ENCODE measurements at places on chromosomes 3 and 15.

DNA sequence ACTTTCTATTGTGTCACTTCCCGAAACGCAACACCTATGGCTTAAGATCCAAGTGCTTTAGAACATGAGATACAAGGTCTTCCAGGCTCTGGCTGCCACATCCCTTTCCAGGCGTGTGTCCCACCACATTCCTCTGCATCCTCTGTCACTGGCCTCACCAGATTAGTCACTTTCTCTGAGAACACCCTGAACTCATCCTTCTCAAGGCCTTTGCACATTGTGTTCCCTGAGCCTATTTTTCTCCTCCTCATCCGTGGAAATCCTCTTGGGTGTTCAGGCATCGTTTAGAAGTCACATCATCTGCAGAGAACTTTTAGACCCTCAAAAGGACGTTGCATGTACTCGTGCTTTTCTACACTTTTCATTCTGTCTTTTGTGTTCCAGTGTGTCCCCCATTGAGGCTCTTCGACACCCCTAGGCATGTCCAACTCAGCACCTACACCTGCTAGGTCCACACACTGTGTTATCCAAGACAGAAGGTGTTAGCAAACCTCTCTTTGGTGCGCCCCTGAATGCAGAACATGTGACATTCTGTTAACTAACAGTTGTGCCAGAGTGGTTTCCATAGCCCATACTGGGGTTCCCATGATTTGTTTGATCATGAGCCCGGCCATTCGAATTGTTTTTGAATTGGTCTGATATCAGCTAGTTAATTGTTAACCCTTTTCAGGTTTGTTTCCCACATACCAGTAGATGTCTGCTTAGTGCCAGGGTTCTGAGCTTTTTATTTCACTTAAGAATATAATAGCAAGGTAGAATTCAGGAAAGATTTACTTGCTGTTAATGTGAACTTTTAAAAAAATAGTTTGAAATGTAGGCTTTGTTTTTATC, 67.2 kb downstream of the LPP start:
- no peak for DNase-seq

DNA sequence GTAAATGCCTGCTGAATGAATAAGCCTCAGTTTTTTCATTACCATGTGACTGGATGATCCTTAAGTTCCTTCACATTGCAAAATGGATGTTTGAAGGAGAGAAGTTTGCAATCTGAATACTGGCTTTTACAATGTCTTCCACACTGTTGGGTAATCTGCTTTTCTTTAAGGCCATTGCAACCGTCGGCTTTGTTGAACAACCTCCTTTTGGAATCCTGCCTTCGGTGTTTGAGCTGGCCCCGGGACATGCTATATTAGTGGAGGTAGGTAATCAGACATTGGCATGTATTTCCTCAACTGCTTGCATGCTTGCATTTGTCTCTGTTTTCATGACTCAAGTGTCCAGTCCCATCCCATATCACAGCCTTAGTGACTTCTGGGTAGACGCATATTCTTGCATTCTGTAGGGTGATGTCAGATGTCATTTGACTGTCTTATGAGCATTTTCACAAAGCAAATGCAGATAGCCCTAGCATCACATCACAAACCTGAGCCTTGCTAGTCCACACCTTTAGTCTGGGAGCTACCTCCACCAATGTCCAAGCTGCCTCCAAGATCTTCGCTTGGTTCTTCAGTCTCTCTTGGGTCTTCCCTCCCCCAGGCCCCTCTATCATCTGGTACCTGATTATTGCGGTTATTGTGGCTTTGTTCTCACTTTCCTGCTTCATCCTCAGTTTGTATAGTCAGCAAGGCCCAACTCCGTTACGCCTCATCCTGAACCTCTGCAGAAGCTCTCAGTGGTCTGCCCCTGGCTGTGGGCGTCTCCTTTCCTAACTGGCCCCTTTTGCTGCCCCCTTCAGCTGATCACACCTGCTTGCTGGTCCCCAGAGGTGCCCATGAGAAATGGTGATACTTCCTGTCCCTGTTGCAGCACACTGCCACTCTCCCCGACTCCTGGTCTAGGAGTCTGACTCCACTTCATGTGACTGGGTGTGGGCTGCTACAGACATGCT, 48.5 kb downstream of the ACAA1 start:
- no peak for DNase-seq

DNA sequence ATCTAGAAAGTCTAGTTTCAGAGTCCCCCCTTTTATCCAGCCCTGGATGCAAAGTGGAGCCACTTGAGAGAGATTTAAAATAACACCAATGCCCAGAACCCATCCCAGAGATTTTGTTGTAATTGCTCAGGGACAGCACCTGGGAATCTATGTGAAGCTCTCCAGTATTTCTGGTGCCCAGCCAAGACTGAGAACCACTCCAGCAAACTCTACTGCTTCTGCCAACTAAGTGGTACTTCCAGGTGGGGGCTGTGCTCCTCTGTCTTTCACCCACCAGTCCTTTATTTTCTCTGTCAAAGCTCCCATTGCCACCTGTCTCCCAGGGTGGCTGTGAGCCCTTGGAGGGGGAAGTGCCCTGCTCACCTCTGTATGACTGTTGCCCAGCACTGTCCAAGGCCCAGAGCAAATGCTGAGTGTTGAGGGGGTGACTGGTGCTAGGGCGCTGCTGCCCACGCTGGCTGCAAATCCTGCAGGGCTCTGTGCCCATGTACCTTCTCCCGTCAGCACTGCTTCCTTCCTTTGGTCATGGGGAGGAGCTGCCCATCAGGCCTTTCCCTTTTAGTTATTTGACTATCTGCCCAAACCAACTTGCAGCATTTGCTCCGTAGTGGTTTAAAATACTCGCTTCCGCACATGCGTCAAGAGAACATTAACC, 9.4 kb downstream of the CLSTN2 start:
- no peak for DNase-seq

DNA sequence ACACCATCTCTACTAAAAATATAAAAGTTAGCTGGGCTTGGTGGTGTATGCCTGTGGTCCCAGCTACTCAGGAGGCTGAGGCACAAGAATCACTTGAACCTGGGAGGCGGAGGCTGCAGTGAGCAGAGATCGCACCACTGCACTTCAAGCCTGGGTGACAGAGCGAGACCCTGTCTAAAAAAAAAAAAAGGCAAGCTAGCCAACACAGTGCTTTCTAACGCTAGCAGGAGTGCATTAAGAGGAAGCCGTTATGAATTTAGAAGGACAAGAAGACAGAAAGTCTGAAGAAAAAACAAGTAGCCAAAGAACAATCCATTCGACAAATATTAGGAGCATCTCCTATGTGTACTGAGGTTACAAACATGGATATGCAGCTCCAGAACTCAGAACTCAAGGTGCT, 28.6 kb downstream of the BHLHE40 start:
- no peak for DNase-seq

- DNase-seq = no peak
Observed at GRCh38 chr3:105653868-105654267, 214.9 kb downstream of the CBLB start.

DNA sequence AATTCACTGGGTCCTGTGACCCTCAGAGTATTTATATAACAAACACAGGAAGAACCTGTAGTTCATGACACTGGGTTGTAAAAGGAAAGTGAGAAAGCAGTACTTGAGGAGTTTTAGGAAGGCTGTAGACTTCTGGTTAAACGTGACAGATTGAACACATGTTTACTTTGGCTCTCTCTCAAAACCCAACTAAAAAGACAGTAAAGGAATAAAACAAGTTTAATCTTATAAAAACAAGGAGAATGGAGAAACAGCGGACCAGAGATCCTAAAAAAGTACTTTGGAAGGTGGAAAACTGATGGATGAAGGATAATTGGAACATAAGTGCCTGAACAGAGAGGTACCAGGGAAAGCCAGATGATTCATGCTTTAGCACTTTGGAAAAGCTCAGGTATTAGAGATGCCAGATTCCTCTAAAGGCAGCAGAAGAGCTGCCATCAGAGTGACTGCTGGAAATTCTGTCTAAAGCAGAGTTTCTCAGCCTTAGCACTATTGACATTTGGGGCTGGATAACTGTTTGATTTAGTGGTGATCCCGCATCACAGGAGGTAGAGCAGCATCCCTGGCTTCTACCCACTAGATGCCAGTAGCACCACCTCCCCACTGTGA, 182.9 kb upstream of the RORA start:
- no peak for DNase-seq

DNA sequence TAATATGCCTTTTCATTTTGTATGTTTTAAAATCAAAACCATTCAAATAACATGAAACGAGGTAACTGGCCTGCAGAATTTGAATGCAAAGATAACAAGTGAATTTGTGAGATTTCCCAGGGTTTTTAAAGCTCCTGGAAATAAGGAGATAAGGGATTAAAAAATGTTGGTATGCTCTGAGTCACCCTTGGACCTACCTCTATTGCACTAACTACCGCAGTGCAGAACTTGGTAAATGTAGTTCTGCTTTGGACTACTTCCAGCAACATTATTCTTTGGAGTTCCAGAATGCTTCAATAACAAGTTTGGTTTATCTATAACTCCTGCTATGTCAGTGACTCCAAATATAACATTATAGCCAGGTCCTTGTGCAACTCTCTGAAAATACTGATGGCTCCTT, 201.7 kb downstream of the GAP43 start:
- DNase-seq = no peak

DNA sequence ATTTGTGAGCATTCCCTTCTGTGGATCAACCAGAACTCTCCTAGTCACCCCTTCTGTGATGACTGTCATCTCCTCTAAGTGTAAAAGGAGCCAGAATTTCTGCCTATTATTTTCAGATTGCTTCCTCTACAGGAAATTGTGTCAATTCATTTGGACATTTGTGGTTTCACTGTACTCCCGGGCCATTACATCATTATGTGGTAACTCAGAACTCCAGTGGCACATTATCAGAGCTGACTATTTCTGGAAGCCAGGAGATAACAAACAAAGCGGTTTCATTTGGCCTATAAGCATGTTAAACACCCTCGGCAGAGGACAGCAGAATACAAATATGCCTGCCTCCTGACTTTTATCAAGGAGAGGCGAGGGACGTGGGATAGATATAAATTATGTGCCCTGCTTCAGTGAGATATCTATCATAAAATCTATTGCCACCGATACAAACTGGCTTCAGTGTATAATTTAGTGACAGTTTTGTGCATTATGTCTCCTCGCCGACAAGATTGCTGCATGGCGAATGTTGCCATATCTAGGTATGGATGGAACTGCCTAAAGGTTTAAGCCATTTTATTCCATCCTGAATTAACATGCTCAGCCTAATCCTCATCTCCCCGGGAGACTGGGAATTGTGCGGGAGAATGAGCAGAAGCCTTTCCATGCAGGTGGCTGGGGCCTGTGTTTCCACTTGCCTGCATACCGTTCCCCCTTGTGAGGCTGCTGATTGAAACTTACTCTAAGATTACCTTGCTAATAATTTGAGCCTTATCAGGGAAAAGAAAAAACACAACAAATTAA, 193.4 kb upstream of the SEMA6D start:
- no peak for DNase-seq

DNA sequence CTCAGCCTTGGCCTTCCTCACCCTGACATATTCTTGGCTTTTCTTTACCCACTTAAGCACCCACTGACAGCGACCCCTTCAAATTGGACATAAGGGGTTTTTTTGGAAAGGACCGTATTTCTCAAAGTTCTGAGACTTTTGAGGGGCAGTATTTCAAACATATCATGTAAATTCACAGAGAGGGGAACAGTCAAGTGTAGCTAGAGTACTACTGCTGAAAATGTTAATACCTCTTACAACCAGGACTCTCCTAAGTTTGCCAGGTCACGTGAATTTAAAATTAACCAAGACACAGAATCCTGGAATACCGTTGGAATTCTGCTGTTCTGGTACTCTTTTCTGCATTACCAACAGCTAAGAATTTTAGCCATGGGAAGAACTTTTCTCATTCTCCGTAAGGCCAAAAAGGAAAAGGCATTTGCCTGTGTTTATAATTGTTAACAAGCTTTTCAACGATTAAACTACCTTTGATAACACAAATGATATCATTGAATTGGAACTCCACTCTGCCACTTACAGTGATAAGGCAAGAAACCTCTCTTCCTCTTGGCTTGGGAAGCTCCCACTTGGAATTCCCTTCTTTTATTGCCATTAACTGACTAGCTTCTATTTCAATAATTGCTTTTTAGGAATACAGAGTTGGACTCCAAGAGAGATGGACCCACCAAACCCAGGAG, 597 bp upstream of the GBE1 start:
- DNase-seq = no peak

- DNase-seq = no peak
Observed at GRCh38 chr3:39733804-39734203, 75.6 kb upstream of the MYRIP start.

DNA sequence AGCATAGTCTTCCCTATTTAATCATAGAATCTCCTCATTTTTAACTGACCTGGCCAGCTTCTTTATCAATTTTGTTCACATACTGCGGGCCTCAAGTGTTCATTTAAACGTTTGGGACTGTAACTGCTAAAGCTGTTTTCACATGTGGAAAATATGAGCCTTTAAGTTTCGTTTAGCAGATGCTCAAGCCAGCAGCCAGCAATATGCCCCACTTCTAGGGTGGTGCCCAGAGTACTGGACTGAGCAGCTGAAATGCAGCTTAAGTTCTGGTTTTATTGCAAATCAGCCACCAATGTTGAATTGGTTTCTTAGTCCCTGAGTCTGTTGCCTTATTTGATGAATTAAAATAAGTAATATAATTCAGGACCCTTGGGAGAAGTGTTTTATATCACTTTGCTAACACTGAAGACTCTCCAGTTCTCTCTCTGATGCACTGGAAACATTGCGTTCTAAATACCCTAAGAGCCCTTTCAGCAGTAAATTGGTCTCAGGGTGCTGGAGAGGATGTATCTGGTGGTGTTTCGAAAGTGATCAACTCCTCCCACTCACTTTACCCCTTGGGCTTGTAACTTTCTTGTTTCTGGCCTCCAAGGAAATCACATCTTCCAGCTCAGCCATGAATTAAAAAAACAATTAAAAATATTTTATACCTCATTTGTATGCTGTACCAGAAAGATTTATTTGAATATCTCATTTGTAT, 61.7 kb downstream of the B3GALNT1 start:
- DNase-seq = no peak

DNA sequence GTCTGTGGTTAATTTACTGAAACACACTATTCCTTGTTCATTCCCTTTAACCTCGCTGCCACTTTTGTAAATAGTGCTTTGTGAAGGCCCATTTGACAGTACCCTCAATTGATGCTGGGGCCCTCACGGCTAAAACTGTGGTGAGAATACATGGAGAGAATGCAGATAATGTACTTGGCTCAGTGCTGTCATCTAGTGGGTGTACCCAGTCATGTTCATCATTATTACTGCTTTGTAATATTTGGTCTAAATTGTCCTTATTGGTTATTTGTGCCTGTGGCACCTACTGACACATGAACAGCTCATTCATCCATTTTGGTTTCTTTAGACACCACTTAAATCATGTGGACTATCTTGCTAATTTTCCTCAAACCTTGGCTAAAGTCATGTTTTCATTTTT, 543.6 kb downstream of the EDEM1 start:
- no peak for DNase-seq

- DNase-seq = no peak
Observed at GRCh38 chr3:112875561-112875960, 28.9 kb upstream of the CD200R1L start.

DNA sequence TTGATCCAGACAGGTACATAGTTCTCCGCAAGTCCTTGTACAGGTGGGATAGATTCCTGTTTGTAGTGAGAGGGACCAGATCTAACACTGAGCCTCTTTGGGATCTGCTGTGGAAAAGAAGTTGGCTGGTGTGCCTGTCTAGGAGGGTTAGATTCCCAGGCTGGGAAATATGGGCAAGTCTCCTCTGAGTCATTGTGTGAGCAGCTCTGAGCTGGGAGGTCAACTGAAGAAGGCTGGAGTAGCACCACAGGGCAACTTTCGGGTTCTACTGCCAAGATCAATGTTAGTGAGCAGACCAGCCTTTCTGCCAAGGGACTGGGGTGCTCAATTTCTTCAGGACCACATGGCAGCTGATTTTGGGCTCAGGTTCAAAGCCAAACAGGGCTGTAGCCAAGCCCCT, 33.4 kb downstream of the CLDN1 start:
- DNase-seq = no peak

Data from stimulated activated CD8-positive, alpha-beta memory T cell treated with anti-CD3 and anti-CD28 coated beads, Interleukin-12 subunit alpha, Interleukin-12 subunit beta, amount 100 ng/mL, for 1 hour (primary cell).